ENCODE measurements at places on chromosomes 6 and 20.
A peak's percentile ranks its signal among the peaks of the same experiment; 100 is the strongest.

- no peak for DNase-seq
These were observed 1.3 kb downstream of the COL19A1 start for GRCh38 chr6:69867639-69867976.

DNA sequence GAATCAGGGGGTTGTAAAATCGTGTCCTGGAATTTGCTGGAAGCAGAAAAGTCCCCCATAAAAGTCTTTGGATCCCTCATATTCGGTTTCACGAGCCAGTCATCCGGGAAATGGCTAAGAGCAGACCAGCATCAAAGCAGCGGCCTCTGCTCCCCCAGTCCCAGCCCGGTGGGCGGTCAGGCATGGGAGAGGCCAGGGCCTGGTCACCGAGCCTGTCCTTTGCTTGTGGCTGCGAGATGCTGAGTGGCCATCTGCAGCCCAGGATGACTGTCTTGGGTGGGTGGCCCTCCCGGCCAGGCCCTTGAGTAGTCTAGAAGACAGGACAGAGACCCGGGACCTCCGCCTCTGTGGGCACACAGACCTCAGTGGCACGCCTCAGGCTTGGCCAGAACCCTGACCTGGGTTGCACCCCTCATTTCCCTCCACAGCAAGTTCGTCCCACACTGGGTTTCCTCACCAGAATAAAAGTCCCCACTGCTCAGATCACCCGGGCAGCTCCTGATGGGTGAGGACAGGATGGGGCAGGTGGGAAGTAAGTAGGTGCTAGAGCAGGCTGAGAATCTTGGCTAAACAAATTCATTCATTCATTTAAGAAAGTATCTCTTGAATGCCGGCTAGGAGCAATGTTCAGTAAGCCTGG lies 172.1 kb downstream of the BMP7 start:
- DNase-seq = no peak

DNA sequence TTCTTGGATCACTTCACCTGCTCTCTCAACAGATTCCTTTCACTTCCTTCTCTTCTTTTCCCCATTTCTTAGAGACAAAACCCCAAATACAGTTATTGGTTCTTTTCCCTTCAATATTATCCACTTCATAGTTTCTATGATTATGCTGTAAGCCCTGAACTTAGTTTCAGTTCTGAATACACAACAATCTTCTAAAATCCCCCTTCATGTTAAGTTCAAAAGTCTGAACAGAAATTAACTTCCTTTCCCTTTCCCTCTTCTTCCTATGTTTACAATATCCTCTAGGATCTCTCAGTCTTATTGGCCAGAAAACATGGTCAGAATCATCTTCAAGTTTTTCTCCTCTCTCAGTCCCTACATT lies 57.7 kb downstream of the OGFRL1 start:
- DNase-seq = no peak

GRCh38 chr6:82467338-82467737 lies 103.7 kb downstream of the TPBG start:
- no peak for DNase-seq

DNA sequence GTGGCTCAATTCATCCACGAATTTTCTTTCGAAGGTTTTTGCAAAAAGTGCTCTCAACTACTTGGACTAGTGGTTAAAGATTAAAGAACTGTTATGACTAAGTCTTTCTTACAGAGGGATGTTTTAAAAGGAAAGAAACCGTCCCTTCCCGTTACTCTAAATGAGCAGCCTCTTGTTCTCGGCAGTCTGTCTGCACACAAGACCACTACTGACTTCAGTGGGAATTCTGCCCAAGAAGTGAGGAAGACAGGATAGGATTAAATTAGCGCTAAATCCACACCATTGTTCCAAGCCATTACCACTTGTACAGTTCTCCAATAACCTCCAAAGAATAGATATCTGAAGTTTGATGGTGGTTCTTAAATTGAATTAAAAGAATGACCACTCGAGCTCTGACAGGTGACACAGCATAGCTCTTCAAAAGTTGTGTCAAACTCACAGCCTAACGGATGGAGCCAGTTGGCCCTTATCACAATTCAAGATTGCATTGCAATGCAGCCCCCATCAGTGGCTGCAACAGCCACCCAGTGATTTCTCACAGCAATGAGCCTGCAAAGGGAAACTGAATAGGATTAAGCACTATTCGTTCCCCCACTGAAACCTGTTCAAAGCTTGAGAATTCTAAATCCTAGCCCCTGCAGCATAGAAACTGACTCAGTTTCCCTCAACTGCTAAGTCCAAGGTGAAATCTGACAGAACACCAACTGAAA lies 1.8 kb downstream of the EPB41L2 start:
- DNase-seq = no peak

- DNase-seq = no peak
These were observed 211.0 kb upstream of the ARG1 start for GRCh38 chr6:131362070-131362469.

GRCh38 chr20:5168651-5169396 lies 42.0 kb downstream of the CDS2 start:
- no peak for DNase-seq

DNA sequence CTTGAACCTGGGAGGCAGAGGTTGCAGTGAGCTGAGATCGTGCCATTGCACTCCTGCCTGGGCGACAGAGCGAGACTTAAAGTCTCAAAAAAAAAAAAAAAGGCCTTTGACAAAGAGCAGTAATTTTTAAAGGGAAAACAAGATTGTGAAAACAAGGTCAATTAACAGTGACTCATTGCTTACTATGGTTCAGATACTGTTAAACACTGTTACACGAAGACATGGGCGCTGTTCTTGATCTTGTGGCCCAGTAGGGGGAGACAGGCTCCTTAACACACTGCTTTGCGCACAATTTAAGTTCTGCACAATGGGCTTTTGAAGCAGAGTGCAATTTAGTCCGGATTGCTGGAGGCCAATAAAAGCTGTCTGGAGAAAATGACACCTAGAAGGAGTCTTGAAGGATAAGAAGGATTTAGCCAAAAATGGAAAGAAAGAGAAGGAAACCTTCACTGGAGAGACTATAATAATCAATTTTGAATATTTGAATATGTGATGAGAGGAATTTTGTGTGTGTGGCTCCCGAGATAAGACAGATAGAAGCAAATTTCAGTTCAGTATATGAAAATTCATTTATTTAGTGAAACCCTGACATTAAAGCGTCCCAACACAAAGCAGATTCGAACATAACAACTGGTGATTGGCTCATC lies 6.0 kb upstream of the LATS1 start:
- peak; percentile 24 for DNase-seq
